MCF 10A (cell line): ENCODE measurements at places on chromosomes 2 and 18. TPM values are rescaled to one million over a fixed set of nuclear protein-coding genes. Genes with fewer than 3 reads are reported as not detected.

OSR1 gene
- total RNA-seq, result 0.61 and 1.3 TPM in 2 replicates

DHRS9 gene
- total RNA-seq, result 0.21 TPM in 1 of 2 replicates, not detected in the other

RUFY4 gene
- total RNA-seq, result not detected in 2 replicates

SCN9A gene
- total RNA-seq, result 1.3 and 1.9 TPM in 2 replicates

- no peak for DNase-seq
- no peak overlapping the region for H3K27ac ChIP-seq
- H3K4me1 ChIP-seq, result no peaks in the 10 kb centered on the region
- no peak overlapping the region for H3K4me3 ChIP-seq
- H3K27me3 ChIP-seq, result no peaks in the 10 kb centered on the region
- no peaks in the 10 kb centered on the region for H3K36me3 ChIP-seq
Observed at GRCh38 chr2:149213764-149214493, 116.5 kb upstream of the LYPD6 start.

GRCh38 chr2:11556101-11556806 lies 22.4 kb downstream of the GREB1 start:
- H3K27ac ChIP-seq, result no peak overlapping the region
- no peaks in the 10 kb centered on the region for H3K36me3 ChIP-seq
- no peak overlapping the region for H3K4me3 ChIP-seq
- DNase-seq, result no peak

GRCh38 chr2:217945530-217945929 lies 57.3 kb downstream of the TNS1 start:
- peaks cover 6% of the 10 kb centered on the region for H3K36me3 ChIP-seq
- no peak overlapping the region for H3K4me3 ChIP-seq
- peaks cover 38% of the 10 kb centered on the region for H3K27me3 ChIP-seq
- no peak overlapping the region for H3K27ac ChIP-seq
- no peak for DNase-seq
- H3K4me1 ChIP-seq, result no peaks in the 10 kb centered on the region

- H3K4me1 ChIP-seq, result no peaks in the 10 kb centered on the region
- H3K36me3 ChIP-seq, result no peaks in the 10 kb centered on the region
- DNase-seq, result no peak
- no peaks in the 10 kb centered on the region for H3K27me3 ChIP-seq
- no peak overlapping the region for H3K27ac ChIP-seq
- no peak overlapping the region for H3K4me3 ChIP-seq
Observed at GRCh38 chr2:44651974-44652373, 289.5 kb upstream of the SIX3 start.

DNA sequence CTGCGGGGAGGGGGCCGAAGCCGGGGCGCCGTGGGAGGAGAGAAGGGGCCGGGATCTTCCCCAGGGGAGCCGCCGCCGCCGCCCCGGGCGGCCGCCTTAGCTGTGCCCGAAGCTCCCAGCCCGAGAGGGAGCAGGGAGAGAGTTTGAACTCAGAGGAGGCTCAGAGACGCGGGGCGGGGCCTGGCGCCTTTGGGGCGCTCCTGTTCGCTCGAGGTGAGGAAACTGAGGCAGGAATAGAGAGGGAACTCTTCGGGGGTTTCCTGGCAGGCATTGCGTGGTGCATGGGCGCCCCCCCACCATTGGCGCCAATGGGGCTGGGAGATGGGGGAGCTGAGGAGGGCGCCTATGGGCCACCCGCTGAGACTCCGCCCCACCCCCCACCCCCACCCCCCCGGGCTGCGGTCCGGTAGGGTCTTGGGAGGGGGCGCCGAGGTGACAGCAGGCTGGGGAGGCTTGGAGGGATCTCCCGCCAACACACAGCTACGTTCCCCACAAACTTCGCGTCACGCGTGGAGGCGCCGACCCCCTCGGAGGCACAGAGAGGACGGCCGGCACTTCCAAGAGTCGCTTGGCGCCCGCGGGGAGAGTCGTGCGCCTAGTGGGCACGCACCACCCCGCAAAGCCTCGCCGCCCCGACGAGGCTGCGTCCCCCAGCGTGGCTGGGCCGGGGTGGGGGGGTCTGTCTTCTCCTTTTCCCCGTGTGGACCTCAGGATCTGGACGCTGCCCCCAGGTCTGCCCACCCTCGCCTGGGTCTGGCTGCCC lies 680 bp downstream of the CTDSP1 start:
- peaks cover 12% of the 10 kb centered on the region for H3K4me1 ChIP-seq
- peak overlapping the region; percentile 85 for H3K27ac ChIP-seq
- peak overlapping the region; percentile 98 for H3K4me3 ChIP-seq
- peaks cover 46% of the 10 kb centered on the region for H3K36me3 ChIP-seq
- DNase-seq, result peak; percentile 36

- H3K27me3 ChIP-seq, result peaks cover 12% of the 10 kb centered on the region
- H3K27ac ChIP-seq, result peak overlapping the region; percentile 21
- no peak overlapping the region for H3K4me3 ChIP-seq
- H3K4me1 ChIP-seq, result peaks cover 5% of the 10 kb centered on the region
- no peak for DNase-seq
Observed at GRCh38 chr2:104582471-104582870, 271.4 kb upstream of the POU3F3 start.
